ENCODE measurements at places on chromosomes 2 and 18.

GRCh38 chr2:8159211-8159965 lies 522.5 kb upstream of the ID2 start:
- no peak for DNase-seq

GRCh38 chr2:136060416-136060815 lies 57.5 kb downstream of the CXCR4 start:
- no peak for DNase-seq

DNA sequence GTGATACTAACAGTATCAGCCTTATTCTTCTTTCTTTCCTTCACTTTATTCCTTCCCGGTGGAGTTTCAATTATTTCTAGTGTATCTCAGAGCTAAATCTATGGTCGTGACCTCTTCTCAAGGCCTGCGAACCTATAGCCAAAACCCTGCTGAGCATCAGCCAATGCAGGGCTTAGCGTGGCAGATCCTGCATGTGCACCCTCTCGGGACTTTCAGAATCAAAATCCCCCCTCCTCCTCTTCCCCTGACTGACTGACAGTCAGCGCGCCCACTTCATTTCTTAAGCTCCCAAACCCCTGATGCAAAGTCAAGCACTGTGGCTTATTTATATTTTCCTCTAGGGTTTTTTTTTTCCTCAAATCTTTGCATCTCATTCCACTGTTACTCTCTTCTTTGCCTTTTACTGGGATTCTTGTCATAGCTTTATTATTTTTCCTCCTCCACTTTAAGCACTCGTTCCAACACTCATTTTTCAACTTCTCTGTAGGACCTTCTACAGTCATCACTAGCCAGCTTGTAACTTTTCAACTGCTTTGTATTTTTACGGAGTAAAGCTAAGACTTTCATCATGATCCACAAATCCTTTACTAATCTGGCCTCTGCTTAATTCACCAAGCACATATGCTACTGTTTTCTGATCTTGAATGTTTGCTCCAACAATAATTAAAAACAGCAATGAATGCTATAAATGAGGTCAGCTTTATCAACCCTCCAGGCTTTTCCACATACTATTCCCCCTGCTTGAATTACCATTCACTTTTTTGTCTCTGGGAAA lies 896.5 kb upstream of the PIK3C3 start:
- DNase-seq, result no peak

DNA sequence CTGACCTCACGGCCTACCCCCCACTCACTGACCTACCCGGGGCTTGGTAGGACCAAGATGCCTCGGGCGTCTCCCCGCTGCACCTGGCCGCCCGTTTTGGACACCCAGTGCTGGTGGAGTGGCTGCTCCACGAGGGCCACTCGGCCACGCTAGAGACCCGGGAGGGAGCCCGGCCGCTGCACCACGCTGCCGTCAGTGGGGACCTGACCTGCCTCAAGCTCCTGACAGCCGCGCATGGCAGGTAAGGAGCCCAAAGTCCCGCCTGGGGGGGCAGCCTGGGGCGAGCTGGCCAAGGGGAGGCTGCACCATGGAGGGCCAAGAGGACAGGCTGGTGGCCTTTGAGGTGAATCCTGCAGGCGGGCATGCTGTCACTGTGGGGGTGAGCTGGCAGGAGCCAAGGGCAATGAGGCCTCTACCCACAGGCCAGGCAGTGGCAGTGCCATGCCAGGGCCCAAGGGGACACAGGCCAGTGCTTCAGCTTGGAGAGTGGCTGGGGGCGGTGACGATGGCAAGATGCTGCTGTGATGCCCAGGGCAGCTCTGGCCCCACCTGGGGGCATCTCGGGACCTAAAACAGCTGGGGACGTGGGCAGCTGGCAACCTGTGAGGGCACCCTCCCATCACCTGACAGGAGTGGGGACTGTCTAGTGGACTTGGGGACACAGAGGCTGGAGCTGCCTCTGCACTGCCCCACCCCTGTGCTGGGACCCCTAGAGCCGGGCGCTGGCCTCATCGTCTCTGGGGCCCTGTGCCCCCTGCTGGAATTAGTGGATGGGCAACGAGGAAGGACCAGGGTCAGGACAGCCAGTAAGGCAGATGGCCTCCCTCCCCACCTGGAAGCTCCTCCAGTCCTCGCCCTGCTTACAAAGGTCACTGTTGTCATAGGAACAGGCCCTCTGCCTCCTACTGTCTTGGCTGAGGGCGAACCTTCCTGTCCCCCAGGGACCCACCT lies 2.0 kb downstream of the ESPNL start:
- DNase-seq, result no peak

GRCh38 chr18:13231151-13231550 lies 12.6 kb downstream of the LDLRAD4 start:
- DNase-seq, result no peak

- DNase-seq, result peak; percentile 40
These were observed 3.9 kb downstream of the WIPF1 start for GRCh38 chr2:174593574-174594203.

GRCh38 chr2:194705398-194705797 lies 951.6 kb upstream of the SLC39A10 start:
- DNase-seq, result no peak

GRCh38 chr2:109242654-109243331 lies 113.8 kb downstream of the SH3RF3 start:
- no peak for DNase-seq

DNA sequence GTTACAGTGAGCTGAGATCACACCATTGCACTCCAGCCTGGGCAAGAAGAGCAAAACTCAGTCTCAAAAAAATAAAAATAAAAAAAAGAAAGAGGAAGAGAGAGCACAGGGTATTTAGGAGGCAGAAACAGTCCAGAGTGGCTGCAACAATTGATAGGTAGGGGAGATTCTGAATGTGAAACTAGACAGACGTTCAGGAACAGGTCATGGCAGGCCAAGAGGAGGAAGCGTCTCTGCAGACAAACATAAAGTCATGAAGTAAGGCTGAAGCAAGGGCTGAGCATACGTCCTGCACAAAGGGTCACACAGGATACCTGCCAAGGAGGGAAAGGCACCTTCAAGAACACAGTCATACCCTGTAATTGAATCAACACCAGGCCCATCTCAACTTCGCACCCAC lies 64.1 kb upstream of the ZNF532 start:
- no peak for DNase-seq

DNA sequence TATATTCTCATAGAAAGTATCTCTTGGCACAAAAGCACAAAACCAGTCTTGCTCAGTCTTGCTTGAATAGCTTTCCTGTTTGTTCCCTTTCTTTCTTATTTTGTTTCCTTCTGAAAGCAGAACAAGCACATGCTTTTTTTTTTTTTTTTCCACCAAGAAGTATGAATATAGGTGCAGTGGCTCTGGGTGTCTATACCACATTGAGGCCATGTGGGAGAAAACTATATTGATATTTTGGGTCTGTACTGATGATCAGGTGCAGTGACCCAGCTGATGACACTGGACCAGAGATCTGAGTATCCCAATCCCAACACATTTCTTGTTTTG lies 28.7 kb downstream of the GEMIN6 start:
- DNase-seq, result no peak

GRCh38 chr2:238650536-238650935 lies 197.3 kb upstream of the TWIST2 start:
- DNase-seq, result no peak

DNA sequence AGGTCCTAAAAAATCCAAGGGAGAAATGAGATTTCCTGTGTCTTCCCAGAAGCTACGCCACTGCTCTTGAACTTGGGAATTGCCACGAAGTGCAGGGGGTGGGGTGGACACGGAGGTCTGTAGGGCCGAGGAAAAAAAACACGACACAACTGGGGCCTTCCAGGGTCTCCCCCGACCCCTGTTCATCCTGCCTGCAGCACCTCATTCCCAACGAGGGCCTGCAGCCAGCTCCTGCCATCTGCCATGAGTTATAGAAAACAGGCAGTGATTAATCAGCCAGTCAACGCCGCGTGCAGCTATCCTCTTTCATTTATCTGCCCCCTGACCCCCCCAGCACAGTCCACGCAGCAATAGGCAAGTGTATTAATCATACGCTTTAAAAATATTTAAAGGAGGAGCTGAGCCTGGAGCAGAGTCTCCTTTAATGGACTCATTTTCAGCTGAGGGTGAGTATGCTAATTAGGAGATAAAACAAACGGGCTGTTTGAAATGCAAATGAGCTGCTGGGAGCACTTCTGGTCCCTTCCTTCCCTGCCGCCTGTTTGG lies 209.9 kb downstream of the TFCP2L1 start:
- no peak for DNase-seq

- DNase-seq, result no peak
These were observed at the start of gene TWIST2 for GRCh38 chr2:238847841-238848690. Gene TWIST2 (plus strand): TSS chr2:238848085. CDS start chr2:238848216, 131 bp downstream.

DNA sequence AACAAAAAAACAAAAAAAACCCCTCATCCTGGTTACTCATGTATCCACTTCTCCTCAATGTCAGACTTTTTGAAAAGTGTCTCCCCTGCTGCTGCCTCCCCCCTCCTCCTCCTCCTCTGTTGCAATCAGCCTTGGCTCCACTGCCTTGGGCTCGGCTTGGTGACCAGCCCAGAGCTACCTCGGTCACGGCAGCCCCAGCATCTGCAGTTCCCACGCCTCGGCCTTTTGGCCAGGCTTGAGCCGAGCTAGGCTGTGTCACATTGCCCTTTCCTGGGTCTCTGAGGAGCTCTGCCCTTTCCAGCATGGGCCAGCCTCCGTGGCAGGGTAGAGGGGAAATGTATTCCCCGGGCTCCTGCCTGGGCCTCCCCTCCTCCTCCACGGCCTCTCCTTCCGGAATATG lies 22.7 kb upstream of the INHBB start:
- no peak for DNase-seq

GRCh38 chr2:67108231-67108630 lies 288.9 kb upstream of the ETAA1 start:
- DNase-seq, result no peak

DNA sequence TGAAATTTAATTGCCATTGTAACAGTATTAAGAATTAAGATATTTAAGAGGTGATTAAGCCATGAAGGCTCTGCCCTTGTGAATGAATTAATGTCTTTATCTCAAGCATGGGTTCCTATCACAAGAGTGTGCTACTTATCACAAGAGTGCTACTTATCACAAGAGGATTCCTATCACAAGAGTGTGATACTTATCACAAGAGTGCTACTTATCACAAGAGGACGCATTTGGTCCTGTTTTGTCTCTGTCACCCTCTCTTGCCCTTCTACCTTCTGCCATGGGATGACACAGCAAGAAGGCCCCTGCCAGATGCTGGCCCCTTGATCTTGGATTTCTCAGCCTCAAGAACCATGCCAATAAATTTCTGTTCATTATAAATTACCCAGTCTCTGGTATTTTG lies 13.2 kb upstream of the COL5A2 start:
- no peak for DNase-seq

DNA sequence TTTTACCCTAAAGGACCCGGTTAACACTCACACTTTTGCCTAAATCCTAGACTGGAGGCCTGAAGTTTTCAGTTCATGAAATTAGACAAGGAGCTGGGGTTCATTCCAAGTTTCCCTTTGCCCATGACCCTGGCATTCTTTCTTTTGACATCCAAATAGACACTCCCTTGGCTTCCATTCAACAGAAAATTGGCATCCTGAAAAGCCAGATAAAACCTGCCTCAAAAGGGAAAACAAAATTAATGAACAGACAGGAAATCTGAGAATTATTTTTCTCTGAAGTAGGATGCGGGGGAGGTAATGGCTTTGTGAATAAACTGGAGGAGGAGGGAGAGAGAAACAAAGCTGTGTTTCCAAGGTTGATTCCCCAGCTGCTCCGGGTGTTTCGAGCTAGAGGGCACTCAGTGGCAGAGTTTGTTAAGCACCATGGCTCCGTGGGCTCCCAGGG lies 41.0 kb downstream of the SPP2 start:
- DNase-seq, result no peak

- no peak for DNase-seq
These were observed 68.0 kb upstream of the RIOK3 start for GRCh38 chr18:23384778-23385736.

DNA sequence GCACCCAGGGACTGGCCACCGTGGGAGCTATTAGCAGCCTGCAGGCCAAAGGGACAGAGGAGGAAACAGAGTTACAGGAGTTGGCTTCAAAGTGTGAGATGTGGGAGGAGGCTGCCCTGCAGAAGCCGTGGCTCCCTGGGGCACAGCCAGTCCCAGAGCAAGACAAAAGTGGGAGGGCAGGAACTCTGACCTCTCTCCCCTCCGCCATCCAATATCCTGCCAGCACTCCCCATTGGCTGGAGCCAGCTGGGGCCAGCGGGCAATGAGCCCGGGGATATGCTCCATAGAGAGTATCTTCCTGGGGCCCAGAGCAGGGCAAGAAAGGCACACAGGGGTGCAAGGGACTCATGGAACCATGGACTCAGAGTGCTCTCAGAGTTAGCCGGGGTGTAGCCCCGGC lies 143.1 kb downstream of the INHBB start:
- no peak for DNase-seq

DNA sequence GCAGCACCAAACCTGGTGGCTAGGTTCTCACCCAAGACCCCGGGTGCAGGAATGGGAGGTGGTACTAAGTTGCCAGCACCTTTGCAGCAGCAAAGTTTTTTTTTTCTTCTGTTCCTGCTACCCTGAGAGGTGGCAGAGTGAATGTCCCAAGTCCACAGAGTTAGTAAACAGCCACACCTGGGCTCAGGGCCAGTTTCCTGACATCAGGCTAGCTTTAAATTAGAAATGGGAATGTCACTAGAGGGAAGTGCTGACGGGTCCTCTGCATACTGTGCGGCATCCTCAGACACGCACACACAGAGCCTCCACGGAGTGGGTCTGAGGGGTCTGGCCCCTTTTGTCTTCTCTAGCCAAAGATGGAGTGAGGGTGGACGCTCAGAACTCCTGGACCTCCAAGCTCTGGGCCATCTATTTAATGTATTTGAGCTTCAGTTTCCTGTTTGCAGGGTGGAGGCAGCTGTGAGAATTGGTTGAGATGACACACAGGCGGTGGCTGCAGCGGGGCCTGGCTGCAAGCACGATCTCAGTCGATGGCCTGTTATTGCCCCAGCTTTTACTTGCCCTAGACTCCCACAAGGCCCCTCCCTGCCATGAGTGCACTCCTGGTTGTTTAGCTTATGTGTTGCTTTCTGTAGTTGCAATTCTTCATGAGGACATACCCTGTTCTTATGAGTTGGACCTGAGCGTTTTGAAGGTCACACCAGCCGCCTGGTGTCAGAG lies 751.4 kb upstream of the HS6ST1 start:
- no peak for DNase-seq
